Stimulated activated CD4-positive, alpha-beta T cell treated with anti-CD3 and anti-CD28 coated beads, Interleukin-1b, Interleukin-23, amount 100 ng/mL, for 1 hour (primary cell): ENCODE measurements at places on chromosomes 5 and 9.

DNA sequence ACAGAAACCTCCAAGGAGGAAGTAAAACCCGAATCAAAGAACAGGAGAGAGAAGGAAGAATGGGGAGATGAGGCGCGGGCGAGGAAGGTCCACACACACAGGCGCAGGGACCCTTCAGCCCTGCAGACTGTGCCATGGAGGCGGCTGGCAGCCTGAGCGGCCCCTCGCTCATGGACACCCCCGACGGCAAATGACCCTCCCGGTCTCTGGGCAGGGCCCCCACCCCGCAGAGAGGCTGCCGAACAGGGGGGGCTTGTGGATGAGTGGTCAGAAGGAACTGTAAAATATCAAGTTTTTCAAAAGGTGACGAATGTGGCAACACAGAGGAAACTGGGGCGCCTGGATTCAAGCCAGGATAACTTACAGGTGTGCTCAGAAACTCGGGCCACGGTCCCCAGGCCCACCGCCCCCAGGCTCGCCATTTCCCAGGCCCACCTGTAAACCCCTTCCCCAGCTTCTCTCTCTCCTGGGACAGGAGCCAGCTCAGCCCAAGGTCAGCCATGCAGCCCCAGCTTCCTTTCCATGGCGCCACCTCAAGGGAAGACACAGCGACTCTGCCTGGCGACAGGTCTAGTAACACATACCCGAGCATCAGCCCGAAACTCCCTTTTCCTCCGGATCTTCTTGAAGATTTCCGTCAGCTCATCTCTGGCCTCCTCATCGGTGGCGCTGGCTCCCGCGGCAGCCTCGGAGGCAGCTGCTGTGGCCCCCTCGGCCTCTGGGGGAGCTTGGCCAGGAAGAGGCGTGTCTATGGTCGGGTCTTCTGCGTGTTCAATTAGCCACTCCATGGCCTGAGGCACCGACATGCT lies 16.5 kb downstream of the UBAC1 start:
- DNase-seq: no peak

GRCh38 chr5:25345240-25345771 lies 700.5 kb upstream of the CDH10 start:
- no peak for DNase-seq

GRCh38 chr5:76791461-76791860 lies 27.4 kb upstream of the F2RL1 start:
- no peak for DNase-seq

GRCh38 chr5:160513485-160513884 lies 91.8 kb downstream of the PTTG1 start:
- DNase-seq: no peak

- DNase-seq: no peak
These were observed 355.2 kb upstream of the EFNA5 start for GRCh38 chr5:108025957-108026356.

- no peak for DNase-seq
These were observed 86.4 kb downstream of the INIP start for GRCh38 chr9:112631313-112632070.
